ENCODE measurements at places on chromosomes 5 and 9.

- no peak for DNase-seq
These were observed 570.6 kb upstream of the KLF4 start for GRCh38 chr9:108060175-108060574.

GRCh38 chr5:43305948-43306565 is 7.2 kb downstream of the HMGCS1 start:
- no peak for DNase-seq

GRCh38 chr5:139295346-139296057 is 2.0 kb downstream of the MATR3 start:
- no peak for DNase-seq

- DNase-seq: no peak
These were observed 623 bp upstream of the TRIM36 start for GRCh38 chr5:115170134-115170928.

DNA sequence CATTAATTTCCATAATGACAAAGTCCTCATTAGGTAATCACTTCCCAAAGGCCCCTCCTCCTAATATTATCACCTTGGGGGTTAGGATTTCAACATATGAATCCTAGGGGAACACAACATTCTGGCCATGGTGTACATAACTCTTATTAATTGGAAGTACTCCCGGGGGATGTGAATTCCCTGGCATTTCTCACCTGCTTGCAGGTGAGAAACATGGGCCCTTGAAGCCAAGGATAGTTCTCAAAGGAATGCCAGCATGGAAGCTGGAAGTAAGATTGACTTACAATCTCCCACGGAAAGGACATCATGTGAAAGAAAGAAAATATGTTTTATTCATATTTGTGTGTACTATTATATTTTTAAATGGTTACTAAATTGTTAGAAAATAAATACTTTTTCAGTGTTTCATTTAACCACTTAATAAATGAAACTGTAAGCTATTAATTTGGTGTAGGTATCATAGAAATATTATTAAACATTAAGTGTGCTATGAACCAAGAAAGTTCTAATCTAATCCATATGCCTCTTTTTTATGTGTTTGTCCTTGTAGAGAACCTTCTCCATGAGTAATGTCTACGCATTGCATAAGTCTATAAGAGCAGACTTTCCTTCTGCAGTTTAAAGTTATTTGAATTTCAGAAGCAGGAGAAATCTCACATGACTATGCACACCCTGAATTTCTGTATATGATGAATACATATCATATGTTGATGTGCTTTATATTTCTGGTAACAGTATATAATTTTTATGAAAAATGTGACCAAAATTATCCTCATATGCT is 59.4 kb downstream of the ANXA1 start:
- DNase-seq: no peak

GRCh38 chr9:82454509-82455190 is 466.1 kb downstream of the SPATA31D1 start:
- no peak for DNase-seq

GRCh38 chr5:38724301-38725030 is 121.3 kb upstream of the OSMR start:
- no peak for DNase-seq

DNA sequence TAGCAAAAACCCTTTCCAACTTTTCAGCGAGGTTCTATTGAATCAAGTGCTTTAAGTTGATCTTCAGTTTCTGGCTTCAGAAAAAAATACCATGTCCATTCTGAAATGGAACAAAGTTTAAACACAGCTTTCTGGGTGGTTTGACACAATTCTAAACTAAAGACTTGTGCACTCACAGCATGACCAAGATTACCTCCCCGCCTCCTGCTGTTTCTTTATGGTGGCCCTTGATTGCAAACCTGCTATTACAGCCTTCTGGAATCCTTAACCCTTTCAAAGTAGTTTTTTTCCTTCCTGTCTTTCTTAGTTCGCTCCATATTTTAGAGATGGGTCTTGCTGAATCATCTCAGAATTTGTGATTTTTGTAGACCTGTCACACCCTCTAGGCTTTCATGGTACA is 135.9 kb upstream of the FBN2 start:
- DNase-seq: no peak

- DNase-seq: no peak
These were observed 553.0 kb downstream of the CSNK1G3 start for GRCh38 chr5:124064956-124065355.

- DNase-seq: no peak
These were observed 20.1 kb upstream of the MARCHF6 start for GRCh38 chr5:10333154-10334006.

- DNase-seq: no peak
These were observed 114.8 kb downstream of the HSD17B3 start for GRCh38 chr9:96187151-96187555.

DNA sequence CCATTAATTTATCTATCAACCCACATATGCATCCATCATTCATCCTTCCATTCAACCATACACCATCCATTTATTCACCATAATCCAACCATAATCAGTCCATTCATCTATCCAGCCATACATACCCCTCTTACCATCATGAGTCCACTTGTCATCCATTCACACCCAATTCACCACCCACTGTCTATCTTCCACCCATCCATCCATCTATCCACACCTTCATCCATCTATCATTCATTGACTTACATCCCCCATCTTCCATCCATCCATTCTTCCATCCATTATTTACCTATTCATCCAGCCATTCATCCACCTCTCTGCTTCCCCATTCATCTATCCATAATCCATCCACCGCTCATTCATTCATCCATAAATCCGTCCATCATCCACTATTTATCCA is 17.8 kb downstream of the PAEP start:
- DNase-seq: no peak

- no peak for DNase-seq
These were observed at the start of gene CDX1 for GRCh38 chr5:150166650-150167511. CDX1 (plus strand) TSS chr5:150166778; CDS start chr5:150166877, 99 bp downstream.

GRCh38 chr5:39093352-39093751 is 19.2 kb upstream of the RICTOR start:
- no peak for DNase-seq

DNA sequence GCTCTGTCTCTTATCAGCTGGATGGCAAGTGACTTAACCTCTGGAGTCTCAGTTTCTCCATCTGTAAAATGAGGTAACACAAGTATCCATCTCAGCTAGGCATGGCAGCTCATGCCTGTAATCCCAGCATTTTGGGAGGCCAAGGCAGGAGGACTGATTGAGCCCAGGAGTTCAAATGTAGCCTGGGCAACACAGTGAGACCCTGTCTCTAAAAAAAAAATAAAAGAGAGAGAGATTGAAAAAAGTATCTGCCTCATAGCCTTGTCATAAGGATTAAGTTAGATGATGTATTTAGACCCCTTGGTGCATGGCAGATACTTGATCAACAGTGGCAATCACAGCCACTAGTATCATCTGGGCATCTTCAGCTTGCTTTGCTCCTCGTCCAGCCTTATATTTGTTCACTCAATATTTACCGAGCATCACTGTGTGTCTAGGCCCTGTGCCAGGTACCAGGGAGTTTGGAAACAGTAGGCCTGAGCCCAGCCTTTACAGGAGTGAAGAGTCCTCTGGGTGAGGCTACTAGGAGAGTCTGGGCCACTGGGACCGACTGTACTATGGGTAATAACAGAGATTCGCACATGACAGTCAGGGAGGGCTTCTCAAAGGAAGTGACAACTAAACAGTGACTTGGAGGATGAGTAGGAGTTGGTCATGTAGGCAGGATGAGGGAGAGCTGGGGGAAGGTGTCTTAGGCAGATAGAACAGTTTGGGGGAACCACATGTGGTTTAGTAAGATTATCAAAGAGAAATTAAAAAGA is 34.2 kb downstream of the CORO2A start:
- no peak for DNase-seq

DNA sequence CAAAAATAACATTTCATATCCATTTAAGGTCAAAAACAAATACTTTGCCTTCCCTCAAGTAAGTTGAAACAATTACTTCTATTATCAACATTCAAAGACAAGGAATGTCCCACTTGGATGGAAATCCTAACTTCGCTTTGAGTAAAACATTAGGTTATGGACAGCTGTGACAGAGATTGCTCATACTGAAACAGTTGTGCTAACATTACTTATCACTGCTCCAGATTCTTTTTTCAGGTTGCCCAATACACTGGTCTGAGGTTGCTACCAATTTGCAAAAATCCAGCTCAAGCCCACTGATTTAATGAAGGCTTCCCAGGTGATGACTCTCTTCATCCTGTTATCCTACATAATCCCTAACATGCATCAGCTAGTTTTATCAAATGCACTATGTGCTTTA is 98.3 kb downstream of the UBAP2 start:
- DNase-seq: no peak

DNA sequence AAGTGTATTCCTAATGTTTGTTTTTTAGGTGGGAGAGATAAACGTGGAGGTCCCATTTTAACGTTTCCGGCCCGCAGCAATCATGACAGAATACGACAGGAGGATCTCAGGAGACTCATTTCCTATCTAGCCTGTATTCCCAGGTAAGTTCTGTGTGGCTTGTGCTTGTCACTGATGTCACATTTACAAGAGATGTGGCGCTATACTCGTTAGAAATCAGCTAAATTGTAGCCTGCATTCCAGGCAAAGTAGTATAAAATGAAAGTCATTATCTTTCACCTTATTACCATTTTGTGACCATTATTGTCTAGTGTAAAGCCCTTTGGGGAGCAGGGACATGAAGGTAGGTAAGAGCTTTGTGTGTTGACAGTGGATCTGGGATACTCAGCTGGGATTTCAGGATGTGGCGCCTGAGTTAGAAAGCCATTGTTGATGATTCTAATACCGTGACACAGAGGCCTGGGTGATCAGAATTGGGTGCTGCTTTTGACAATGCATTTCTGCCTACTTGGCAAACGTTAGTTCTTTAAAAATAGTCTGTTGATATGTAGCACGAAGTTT is 137.2 kb downstream of the TRIO start:
- no peak for DNase-seq

GRCh38 chr5:113382731-113383130 is 52.1 kb downstream of the TSSK1B start:
- DNase-seq: no peak

GRCh38 chr9:38337181-38337580 is 55.3 kb upstream of the ALDH1B1 start:
- no peak for DNase-seq

- DNase-seq: no peak
These were observed 66.0 kb downstream of the RASGEF1C start for GRCh38 chr5:180142824-180143610.

Data from stimulated activated CD8-positive, alpha-beta memory T cell treated with anti-CD3 and anti-CD28 coated beads, Interleukin-7, amount 100 ng/mL, for 1 hour (primary cell).